NCI-H1092 (cell line): ENCODE measurements at places on chromosomes 1 and 21.

DNA sequence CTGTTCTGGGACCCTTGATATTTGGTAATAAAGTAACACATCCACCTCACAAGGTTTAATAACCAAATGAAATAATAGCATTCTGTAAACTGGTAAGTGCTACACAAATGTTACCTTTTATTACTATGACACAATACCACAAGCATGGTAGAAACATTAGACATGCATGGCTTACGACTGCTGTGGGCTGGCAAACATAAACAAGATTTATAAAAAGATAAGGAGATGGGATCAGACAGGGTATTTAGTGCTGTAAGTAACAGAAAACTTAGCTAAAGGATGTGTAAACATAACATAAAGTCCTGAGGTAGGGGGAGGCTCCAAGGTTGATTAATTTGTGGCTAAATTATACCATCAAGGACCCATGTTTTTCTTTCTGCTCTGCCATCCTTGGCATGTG is 212.6 kb downstream of the BARHL2 start:
- DNase-seq: no peak

DNA sequence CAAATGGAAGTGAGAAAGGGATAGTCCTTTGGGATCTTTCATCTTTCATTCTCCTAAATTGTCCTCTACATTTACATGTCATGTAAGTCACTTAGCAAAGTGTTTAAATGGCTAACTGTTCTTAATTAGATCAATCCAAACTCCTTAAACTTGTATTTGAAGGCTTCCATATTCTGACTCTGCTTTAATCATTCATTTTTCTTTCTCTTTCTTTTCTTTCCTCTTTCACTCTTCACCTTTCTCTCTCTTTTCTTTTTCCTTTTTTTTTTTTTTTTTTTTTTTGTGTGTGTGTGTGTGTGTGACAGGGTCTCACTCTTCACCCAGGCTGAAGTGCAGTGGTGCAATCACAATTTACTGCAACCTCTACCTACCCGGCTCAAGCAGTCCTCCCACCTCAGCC is 71.7 kb downstream of the RPS27 start:
- no peak for DNase-seq

- no peak for DNase-seq
These were observed 108.9 kb upstream of the POGK start for GRCh38 chr1:166730299-166730888.

GRCh38 chr1:116878804-116879477 is 30.8 kb upstream of the PTGFRN start:
- DNase-seq: no peak

DNA sequence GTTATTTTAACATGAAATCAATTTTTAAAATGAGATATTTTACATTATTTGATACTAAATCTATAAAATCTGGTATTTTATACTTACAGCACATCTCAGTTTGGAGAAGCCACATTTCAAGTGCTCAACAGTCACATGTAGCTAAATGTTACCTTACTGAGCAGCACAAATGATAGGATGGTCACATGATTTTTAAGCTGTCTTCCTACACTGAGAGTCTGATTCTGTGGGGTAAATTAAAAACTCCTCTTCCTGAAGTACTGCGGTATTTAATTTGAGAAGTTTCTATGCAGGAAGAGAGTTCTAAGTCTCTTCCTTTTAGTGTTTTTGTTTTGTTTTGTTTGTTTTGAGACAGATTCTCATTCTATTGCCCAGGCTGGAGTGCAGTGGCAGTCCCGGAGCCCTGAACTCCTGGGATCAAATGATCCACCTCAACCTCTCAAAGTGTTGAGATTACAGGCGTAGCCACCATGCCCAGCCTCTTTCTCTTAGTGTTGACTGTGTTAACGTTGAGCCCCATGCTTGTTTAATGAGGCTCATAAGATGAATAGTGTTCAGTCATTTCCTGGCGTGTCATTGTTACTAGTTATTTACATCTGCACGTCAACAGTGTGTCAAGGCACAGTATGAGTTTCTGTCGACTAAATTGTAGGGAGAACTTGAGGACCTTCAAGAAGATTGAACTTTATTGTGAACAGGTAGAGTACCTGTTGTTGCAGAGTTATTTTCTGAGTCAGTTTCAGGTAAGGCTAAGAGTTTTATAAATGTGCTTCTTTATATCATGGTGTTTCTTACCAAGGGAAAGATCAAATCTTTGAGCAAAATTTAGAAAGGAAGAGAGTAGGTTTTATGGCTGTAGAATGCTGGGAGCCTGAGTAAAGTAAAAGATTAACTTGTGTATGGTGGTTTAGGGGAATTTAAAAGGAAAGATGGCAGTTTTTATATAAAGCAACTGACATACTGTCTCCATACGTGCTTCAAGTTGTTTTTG is 3.3 kb downstream of the CNST start:
- DNase-seq: no peak

GRCh38 chr1:25707280-25708016 is 90.9 kb downstream of the MAN1C1 start:
- DNase-seq: no peak

DNA sequence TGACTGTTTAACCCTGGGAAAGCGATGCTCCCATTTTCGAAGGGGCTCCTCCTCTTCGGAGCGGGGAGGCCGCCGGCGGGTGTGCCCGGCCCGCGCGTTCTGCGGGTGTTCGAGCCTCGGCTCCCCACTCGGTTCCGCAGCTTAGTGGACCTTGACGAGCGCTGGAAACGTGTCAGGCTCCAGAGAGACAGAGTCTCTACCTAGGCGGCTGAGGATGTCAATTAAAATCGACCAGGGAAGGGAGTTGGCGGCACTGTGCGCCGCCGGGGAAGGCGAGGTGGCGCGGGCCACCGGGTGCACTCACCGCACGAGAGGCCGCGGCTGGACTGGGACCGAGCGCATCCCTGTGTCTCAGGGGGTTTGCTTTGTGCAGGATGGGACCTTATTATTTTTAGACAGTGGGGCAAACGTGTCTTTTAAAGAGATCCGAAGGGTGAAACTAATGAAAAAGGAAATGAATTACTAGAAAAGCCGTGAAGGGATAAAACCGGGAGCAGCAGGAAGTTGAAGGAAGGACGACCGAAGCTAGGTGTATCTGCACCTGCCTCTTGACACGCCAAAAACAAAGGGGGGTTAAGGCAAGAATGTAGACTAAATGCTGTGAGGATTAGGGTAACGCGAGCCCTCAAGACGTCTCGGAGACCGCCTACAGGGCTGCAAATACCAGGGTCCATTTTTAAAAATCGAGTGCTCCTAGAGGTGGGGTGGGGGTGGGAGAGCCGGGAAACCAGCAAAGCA is 5.6 kb downstream of the LHX4 start:
- DNase-seq: no peak

DNA sequence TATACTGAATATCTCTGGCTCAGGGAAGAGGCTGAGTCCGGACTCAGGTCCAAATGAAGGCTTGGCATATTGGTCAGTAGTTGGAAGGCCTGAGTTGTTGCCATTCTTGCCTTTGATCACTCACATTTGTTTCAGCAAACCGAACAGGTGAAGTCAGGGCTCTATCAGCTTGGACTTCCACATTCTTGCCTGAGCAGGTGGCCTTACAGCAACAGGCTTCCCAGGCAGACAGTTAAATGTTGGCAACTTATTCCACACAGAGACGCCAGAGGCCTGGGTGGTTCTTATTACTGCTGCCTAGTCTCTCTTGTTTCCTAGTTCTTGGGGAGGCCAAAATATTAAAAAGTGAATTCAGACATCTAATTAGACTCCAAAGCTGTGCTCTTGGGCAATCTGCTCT is 36.6 kb downstream of the XCL2 start:
- DNase-seq: no peak

GRCh38 chr21:45618846-45619485 is 24.6 kb upstream of the PCBP3 start:
- DNase-seq: no peak

- no peak for DNase-seq
These were observed at the start of gene GBP6 for GRCh38 chr1:89363638-89364536. Gene GBP6 (plus strand): TSS chr1:89364059. CDS start chr1:89368552, 4,493 bp downstream.

GRCh38 chr1:107323784-107324183 is 182.9 kb downstream of the NTNG1 start:
- DNase-seq: no peak

DNA sequence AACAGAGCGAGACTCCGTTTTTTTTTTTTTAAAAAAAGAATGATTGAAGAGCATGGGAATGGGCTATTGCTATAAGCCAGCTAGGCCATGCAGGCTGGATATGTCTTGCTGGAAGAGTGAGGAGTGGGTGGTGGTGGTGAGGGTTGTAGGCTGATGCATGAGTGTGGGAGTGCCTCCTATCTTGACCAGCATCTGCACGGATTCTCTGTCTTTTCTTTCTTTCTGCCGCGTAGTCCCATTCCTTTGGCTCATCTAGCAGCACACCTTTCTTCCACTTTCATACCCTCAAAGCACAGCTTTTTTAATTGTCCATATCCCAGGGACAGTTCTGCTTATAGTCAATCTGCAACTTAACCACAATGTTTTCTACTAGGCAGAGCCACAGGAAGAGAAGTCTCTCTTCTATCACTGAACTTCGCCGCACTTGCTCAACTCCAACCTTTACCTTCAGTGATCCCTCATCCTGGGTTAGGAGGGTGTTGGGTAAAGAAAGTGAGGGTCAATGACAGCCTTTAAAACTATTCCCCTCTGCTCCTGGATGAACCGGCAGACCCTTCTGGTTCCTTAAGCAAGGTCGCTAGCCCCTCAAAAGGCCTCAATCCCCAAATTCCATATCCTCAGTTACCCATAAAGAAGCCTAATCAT is 15.2 kb downstream of the ADCY10 start:
- no peak for DNase-seq

- no peak for DNase-seq
These were observed 8.0 kb downstream of the RUNX3 start for GRCh38 chr1:24921938-24922662.

- DNase-seq: no peak
These were observed 18.9 kb upstream of the SPATC1L start for GRCh38 chr21:46203203-46203600.

GRCh38 chr1:116257341-116257767 is 115.7 kb upstream of the ATP1A1 start:
- DNase-seq: no peak

DNA sequence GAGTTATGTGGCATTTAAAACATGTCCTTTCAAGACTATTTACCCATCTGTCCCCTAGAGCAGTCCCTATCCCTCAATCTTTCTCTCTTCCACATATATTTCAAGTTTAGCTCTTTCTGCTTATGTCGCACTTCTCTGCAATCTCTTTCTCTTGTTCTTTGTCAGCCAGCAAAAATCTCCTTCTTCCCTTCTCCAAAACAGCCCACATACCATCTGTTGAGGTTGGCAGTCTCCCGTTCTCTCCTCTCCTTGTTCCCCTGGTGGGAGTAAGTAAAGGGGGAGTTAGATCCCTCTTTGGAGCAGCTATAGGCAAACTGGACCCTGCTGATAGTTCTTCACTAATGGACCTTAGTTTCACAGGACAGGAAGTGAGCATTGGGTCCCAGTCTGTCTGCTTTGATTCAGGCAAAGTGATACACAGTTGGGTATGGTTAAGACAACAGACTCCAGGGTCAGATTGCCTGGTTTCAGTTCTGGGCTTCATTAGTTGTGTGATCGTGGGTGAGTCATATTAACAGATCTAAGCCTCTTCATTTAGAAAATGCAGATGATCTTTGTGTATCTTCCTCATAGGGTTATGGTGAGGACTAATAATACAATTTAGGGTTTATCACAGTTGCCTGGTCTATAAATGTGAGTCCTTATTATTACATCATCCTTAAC is 19.7 kb downstream of the BRINP2 start:
- no peak for DNase-seq

GRCh38 chr1:171910786-171911185 is 69.5 kb downstream of the DNM3 start:
- no peak for DNase-seq

DNA sequence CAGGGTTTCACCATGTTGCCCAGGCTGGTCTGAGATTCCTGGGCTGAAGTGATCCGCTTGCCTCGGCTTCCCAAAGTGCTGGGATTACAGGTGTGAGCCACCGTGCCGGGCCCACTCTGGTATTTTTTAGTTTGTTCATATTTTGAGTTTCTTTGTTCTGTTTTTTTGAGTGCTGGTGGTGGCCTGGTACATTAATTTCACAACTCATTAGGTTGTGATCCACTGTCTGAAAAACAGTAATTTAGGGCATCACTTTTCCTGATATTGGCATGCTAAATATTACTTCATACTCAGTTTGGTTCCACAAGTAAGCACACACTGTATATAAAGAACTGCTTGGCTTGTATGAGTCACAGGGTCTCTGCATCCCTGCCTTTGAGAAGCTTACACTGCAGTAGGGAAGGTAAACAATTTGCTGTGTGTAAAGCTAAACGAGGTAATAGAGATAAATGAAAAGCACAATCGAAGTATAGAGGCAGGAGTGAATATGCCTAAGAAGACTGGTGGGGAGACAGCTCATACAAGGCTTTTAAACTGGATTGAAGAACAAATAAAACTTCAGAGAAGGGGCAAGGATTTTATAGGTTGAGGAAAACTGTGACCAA is 7.7 kb downstream of the SNX27 start:
- no peak for DNase-seq

DNA sequence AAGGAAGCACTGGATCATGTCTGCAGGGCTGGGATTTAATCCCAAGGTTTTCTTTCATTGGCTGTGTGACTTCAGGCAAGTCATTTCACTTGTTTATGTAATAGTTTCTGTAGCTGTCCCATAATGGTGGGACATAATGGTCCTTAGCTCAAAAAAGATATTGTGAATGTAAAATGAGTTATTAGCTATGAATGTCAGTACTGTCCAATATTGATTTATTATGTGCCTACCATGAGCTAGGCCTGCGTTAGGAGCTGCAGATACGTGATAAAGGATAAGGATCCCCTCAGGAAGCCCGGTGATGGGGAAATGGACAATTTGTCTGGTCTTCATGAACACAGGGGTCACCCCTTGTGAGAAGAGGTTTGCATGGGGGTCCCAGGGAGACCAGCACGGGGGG is 95.8 kb downstream of the PLXNA2 start:
- DNase-seq: no peak

DNA sequence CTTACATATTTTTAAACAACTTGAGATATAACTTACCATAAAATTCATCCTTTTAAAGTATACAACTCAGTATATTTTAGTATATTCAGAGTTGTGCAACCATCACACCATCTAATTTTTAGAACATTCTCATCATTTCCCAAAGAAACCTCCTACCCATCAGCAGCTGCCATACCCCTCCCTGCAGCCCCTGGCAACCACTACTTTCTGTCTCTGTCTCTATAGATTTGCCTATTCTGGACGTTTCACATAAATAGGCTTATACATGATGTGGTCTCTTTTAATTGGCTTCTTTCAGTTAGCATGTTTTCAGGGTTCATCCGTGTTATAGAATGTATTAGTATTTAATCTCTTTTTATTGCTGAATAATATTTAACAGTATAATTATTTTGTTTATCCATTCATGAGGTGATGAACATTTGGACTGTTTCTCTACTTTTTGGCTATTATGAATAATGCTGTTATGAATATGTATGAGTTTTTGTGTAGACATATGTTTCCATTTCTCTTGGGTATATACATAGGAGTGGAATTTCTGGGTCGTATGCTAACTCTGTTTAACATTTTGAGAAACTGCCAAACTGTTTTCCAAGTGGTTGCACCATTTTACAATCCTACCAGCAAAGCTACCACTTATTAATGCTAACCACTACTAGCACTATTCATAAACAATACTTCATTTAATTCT is 29.5 kb downstream of the WDR26 start:
- no peak for DNase-seq
